ENCODE measurements at places on chromosomes 6 and 20.

- DNase-seq = peak; percentile 49
Measured at GRCh38 chr6:135722679-135723078, 128.8 kb upstream of the PDE7B start.

DNA sequence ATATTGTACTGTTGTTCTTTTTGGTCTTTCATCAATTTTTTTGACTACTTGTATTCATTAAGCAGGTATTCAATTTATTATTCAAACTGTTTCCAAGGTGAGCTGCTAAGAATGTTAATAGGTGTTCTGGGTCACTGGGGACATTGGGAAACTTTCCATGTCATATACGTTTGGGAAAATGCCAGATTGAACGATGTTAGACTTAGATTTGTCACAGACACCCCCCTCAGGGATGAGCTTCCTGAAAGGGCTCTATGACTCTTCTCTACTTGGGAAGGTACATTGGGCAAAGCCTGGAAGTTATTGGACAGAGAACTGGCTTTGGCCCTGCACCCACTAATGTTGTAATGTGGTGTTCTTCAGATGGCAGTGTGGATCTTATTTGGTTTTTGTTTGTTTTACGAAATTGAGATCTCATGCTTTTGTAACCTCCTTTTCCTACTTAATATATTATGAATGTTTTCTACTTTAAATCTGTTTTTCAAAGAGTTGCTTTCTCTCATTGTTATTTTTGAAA is 42.1 kb downstream of the PLCB4 start:
- DNase-seq = peak; percentile 89

- DNase-seq = no peak
Measured at GRCh38 chr6:160742090-160742489, 40.0 kb downstream of the PLG start.

DNA sequence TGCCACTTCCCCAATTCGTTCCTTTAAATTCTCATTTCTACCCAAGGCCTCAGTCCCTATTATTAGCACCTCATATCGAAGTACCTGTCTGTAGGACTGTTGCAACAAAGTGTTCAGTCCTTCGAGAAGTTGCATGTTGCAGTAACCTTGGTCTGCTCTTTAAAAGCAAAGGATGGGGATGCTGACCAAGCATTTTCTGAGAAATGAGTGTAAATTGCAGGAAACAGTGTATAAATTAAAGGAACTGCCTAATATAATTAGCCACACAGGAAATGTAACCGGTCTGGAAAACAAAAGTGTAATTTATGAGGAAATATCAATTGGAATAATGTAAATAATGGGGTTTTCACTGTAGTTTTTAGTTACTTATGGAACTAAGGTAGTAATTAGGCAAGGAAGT is 261.9 kb upstream of the ARID1B start:
- DNase-seq = no peak

- DNase-seq = peak; percentile 86
Measured at GRCh38 chr20:1813101-1813529, 82.1 kb upstream of the SIRPA start.

DNA sequence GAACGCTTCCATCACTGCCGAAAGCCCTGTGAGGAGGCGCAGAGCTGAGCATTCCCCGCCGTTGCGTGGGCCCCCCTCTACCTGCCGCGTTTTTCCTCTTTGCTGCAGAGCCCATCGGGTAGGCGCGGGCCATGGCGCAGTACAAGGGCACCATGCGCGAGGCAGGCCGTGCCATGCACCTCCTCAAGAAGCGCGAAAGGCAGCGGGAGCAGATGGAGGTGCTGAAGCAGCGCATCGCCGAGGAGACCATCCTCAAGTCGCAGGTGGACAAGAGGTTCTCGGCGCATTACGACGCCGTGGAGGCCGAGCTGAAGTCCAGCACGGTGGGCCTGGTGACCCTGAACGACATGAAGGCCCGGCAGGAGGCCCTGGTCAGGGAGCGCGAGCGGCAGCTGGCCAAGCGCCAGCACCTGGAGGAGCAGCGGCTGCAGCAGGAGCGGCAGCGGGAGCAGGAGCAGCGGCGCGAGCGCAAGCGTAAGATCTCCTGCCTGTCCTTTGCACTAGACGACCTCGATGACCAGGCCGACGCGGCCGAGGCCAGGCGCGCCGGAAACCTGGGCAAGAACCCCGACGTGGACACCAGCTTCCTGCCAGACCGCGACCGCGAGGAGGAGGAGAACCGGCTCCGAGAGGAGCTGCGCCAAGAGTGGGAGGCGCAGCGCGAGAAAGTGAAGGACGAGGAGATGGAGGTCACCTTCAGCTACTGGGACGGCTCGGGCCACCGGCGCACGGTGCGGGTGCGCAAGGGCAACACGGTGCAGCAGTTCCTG is 693 bp downstream of the FAM50B start:
- DNase-seq = no peak

DNA sequence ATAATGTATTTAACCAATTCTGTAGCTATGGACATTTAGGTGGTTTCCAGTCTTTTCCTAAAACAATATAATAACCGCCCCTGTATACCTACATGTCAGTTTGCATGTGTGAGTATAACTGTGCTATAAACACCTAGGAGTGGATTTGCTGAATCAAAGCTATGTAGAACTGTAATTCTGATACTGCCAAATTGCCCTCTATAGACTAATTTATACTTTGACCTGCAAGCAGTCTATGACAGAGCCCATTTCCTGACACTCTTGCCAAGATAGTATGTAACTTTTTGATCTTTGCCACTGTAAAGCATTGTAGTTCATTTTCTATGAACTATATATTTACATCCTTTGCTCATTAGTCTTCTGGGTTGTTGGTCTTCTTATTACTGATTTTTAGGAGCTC is 19.5 kb downstream of the FERMT1 start:
- no peak for DNase-seq

- no peak for DNase-seq
Measured at GRCh38 chr20:56537997-56538396, 5.0 kb downstream of the FAM209B start.

GRCh38 chr20:57361517-57361916 is 10.5 kb downstream of the RAE1 start:
- DNase-seq = peak; percentile 75

DNA sequence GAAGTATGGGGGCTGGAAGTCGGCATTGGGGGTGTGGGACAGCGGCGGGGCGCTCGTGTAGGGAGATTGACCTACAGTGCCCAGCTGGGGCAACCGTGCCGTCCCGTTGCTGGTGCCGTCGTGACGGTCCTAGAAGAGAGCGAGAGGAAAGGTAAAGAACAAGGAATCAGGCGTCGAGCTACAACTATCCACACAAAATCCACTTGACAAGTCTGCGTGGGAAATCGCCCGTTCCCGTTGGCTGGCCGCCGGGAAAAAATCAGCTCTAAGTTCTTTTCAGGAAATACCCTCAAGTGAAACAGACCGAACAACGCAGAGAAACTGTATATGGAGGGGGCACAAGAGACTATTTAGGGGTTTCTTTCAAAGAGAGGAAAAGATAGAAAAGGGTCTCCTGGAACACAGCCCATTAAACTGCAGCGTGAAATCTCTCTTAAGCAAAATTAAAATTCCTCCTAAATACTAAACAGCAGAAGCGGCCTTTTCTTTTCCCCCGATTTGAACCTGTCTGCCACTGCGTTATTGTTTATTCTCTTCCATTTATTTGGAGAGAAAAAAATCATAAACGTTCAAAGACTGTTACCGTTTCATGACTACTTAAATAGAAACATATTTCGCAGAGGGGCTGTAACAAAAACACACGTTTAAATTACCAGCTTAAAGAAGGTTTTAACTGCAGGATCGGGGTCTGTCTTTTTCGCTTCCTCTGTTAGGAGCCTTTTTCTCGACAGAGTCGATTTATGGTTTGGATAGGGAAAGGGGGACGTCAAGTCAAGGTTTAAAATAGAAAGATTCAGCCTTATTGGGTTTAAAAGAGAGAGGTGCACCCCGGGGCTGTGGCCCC is 4.4 kb downstream of the TFAP2A start:
- no peak for DNase-seq

GRCh38 chr6:43921039-43921438 is 151.0 kb downstream of the VEGFA start:
- DNase-seq = no peak

DNA sequence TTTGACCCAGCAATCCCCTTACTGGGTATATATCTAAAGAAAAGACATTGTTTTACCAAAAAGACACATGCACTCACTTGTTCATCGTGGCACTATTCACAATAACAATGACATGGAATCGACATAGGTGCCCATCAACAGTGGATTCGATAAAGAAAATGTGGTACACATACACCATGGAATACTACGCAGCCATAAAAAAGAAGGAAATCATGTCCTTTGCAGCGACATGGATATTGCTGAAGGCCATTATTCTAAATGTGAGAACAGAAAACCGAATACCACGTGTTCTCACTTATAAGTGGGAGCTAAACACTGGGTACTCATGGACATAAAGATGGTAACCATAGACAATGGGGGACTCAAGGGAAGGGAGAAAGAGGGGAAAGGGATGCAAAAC is 222.3 kb downstream of the RNGTT start:
- DNase-seq = no peak

GRCh38 chr6:88629838-88630494 is 333.5 kb downstream of the RNGTT start:
- DNase-seq = no peak

- no peak for DNase-seq
Measured at GRCh38 chr20:39109933-39110818, 148.0 kb downstream of the DHX35 start.

- no peak for DNase-seq
Measured at GRCh38 chr6:107770541-107770940, 53.6 kb downstream of the SCML4 start.

DNA sequence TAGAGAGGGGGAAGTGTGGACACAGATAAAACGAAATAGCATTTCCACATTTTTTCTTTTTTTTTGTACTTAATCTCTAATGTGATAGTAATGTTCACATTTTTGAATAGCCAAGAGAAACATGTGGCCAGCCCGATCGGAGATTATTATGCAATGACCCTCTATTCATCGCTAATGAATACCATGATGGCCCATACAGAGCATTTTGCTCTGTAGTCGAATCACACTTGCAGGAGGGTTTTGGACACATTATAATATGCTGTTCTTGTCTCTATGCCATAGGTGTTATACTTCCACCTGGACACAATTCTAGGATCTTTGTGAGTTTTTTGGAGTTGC is 60.1 kb downstream of the MTHFD1L start:
- peak; percentile 44 for DNase-seq

DNA sequence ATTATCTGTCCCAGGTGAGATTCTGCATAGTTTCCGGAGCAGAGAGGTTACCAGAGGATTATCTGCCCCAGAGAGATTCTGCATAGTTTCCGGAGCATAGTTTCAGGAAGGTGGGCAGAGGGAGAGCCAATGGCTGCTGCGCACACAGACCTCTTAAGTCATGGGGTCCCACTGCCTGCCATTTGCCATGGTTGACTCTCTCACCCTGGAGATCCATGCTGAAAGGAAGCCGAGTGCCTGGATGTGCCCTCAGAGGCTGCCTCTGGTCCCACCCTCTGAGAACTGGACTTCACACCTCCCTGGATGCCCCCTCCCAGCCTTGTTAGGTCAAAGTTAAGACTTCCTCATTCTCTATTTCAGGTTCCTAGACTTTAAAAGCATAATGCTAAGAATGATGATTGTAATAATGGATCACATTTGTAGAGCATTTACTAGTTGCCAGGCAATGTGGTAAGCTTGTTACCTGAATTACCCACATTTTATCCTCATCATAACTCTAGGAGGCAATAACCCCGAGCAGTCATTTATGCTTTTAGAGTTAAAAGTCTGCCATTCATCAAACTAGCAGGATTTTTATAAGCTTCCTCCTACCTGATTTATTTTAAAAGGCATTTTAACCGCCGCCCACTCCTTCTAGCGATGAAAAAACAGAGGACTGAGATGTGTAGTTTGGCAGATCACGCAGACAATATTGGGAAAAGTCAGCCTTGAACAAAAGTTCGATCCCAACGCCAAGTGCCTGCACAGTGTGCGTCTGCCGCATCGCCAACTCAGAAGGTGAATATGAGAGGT is 11.9 kb downstream of the SERPINB9 start:
- DNase-seq = no peak
